ENCODE measurements at places on chromosomes 5 and 9.

DNA sequence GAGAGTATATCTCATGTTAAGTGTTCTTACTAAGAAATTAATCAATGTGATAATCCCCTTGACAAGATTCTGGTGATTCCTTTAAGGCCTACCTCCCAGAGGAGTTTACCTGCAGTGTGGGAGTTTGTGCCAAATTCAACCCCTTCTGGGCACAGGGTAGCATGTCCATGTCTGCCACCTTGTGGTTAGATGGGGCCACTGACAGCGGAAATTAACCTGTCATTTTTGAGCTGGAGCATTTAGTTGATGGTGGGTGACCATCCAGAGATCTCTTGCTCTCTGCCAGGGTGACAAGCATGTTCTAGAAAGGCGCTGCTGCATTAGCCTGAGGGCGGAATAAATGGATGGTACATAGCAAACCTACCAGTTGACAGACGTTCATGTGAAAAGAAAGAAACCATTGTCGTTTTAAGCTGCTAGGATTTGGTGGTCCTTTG is 132.2 kb downstream of the FBXO4 start:
- peak; percentile 72 for DNase-seq

DNA sequence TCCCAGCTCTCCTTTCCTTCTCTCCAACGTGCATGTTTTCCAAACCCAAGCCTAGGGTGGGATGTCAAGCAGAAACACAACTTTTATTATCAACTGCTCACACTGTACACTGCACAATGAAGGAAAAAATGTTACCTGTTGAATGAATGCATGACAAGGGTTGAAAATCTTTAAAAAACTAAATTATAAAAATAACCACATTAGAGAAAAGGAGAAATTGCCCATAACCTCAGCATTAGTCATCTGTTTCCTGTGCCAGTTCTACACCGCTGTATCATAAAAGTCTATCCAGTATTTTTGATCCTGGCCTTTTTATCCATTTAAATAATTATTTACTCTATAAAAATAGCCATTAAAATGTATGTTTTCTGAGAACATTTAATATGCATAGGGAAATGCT is 101.1 kb downstream of the APBA1 start:
- DNase-seq: no peak

- DNase-seq: no peak
Measured at GRCh38 chr9:126230692-126231091, 95.9 kb upstream of the MVB12B start.

- DNase-seq: no peak
Measured at GRCh38 chr9:87874304-87874623, 8.4 kb upstream of the SPATA31E1 start.

DNA sequence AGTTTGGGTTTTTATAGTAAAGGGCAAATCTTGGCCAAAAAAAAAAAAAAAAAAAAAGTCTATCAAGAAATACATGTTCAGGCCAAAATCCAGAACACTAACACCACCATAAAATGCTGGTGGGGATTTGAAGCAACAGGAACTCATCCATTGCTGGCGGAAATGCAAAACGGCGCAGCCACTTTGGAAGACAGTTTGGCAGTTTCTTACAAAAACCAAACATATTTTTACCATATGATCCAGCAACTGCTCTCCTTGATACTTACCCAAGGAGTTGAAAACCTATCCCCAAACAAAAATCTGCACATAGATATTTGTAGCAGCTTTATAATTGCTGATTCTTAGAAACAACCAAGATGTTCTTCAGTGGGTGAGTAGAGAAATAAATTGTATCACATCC is 153.1 kb upstream of the ACOT12 start:
- DNase-seq: no peak

GRCh38 chr5:6584101-6584645 is 48.7 kb downstream of the NSUN2 start:
- no peak for DNase-seq
